ENCODE measurements at places on chromosomes 13 and 19.

GRCh38 chr13:29564818-29565217 lies 30.7 kb downstream of the SLC7A1 start:
- DNase-seq, result no peak

DNA sequence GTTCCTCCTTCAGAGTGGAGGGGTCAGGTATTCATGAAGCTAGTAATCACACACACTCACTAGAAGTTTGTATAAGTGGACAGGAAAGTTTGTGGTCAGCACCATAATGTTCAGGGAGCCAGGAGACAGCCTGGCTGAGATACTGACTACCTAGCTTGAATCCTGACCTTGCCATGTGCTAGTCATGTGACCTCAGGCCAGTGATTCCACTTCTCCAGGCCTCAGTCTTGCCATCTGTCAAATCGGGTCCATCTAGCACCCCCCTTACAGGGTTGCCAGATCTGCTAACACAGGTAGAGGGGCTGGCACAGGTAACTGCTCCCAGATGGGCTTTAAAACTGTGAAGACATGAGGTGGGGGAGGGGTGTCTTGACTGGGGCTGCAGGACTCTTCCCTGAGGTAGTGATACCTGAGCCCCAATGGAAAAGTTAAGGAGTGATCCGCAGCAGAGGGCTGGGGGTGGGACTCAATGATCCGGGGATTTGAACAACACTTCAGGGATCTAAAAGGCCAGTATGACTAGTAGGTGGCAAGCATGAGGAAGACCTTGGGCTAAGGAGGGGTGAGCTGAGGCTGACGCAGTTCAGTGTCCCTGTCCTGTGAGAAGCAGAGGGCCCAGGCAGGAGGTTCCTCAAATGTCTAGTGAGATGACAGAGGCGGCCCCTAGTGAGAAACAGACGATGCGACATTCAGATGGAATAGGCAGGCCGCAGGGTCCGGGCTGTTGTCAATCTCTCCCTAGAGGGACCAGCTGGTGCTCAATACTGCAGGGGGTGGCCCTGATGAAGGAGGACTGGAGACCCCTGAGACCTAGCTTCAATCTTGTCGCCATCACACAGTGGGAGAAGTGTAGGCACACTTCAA lies 8.5 kb downstream of the ACTMAP start:
- DNase-seq, result no peak

DNA sequence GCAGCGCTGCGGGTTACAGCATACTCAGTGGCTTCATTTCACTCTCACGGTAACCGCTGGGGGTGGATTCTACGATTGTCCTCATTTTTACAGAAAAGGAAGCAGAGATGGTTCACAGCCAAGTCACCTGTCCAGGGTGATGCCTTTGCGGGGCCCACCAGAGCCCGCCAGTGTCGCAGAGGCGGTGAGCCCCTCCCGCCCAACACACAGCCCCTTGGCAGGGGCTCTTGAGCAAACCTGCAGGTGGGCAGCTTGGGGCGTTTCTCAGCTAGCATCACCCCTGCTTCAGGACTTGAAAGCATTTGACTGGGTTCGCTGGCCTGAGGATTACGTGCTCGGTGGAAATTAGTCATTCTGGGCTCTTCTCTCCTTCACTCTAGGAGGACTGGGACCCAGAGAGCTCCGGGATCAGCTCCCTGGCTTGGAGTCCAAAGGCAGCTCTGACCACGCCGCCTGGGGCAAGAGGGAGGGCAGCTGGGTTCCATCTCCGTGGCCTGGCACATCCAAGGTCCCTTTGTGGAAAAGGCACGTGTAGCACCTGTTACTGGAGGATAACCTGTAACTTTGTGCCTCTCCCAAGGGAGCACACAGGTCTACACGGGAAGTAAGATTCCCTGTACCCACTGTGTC lies 62.5 kb upstream of the F7 start:
- no peak for DNase-seq

GRCh38 chr19:10998666-10999065 lies 37.8 kb downstream of the SMARCA4 start:
- DNase-seq, result no peak

GRCh38 chr13:97492257-97492656 lies 58.3 kb downstream of the RAP2A start:
- no peak for DNase-seq

DNA sequence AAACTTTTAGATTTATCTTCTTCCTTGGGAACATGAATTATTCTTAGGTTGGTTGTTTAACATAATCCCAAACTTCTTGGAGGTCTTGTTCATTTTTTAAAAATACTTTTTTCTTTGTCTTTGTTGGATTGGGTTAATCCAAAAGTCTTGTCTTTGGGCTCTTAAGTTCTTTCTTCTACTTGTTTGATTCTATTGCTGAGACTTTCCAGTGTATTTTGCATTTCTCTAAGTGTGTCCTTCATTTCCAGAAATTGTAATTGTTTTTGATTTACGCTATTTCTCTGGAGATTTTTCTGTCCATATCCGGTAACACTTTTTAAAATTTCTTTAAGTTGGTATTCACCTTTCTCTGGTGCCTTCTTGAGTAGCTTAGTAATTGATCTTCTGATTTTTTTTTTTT lies 9.8 kb upstream of the KLK15 start:
- DNase-seq, result no peak
